ENCODE measurements at places on chromosomes 11 and 22. TPM values are rescaled to one million over a fixed set of nuclear protein-coding genes. Genes with fewer than 3 reads are reported as not detected.

SHANK3 gene
- 51.9 TPM for total RNA-seq

SOX6 gene
- total RNA-seq = 0.29 TPM

RGL4 gene
- not detected for total RNA-seq

HSPB2 gene
- not detected for total RNA-seq

ARFGAP2 gene
- 91.4 TPM for total RNA-seq

DDI1 gene
- not detected for total RNA-seq

OR52H1 gene
- total RNA-seq = not detected

PAMR1 gene
- not detected for total RNA-seq

HBG2 gene
- total RNA-seq = not detected

ACAD8 gene
- 21.4 TPM for total RNA-seq

TIMP3 gene
- 69.8 TPM for total RNA-seq

ZDHHC24 gene
- total RNA-seq = 28.4 TPM

KIAA1671 gene
- total RNA-seq = 91.0 TPM

MMP8 gene
- not detected for total RNA-seq

POU2AF1 gene
- total RNA-seq = not detected

CYB5R2 gene
- total RNA-seq = 2.4 TPM

Data from glomerular endothelial cell (primary cell).